ENCODE measurements at places on chromosomes 1 and 21.

DNA sequence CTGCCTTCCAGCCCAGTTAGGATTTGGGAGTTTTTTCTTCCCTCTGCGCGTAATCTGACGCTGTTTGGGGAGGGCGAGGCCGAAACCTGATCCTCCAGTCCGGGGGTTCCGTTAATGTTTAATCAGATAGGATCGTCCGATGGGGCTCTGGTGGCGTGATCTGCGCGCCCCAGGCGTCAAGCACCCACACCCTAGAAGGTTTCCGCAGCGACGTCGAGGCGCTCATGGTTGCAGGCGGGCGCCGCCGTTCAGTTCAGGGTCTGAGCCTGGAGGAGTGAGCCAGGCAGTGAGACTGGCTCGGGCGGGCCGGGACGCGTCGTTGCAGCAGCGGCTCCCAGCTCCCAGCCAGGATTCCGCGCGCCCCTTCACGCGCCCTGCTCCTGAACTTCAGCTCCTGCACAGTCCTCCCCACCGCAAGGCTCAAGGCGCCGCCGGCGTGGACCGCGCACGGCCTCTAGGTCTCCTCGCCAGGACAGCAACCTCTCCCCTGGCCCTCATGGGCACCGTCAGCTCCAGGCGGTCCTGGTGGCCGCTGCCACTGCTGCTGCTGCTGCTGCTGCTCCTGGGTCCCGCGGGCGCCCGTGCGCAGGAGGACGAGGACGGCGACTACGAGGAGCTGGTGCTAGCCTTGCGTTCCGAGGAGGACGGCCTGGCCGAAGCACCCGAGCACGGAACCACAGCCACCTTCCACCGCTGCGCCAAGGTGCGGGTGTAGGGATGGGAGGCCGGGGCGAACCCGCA, at the start of gene PCSK9:
TSS of gene PCSK9 (plus strand) at position 207 of the 741 bp plus-strand sequence. CDS start at position 497, 290 bp downstream.
- DNase-seq, result no peak

DNA sequence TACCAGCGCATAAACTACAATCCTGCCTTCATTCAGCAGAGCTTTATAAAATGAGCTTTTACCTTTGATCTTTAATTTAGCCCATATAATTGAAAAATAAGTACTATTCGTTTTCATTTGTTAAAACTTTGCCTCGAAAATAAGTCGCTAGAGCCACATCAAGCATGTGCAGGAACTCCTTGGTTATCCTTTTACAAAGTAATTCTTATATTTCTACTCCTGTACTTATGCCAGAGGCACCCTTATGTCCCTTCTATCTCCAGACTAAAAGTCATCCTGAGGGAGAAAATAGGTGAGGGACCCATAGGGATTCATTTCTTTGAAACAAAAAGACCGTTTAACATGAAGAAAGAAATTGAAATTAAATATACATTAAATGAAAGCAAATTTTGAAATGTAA, 278.2 kb upstream of the C1orf105 start:
- DNase-seq, result no peak

- no peak for DNase-seq
Measured at GRCh38 chr21:26025536-26026512, 144.7 kb downstream of the APP start.

GRCh38 chr1:11531314-11531870, 52.4 kb downstream of the DISP3 start:
- DNase-seq, result no peak

DNA sequence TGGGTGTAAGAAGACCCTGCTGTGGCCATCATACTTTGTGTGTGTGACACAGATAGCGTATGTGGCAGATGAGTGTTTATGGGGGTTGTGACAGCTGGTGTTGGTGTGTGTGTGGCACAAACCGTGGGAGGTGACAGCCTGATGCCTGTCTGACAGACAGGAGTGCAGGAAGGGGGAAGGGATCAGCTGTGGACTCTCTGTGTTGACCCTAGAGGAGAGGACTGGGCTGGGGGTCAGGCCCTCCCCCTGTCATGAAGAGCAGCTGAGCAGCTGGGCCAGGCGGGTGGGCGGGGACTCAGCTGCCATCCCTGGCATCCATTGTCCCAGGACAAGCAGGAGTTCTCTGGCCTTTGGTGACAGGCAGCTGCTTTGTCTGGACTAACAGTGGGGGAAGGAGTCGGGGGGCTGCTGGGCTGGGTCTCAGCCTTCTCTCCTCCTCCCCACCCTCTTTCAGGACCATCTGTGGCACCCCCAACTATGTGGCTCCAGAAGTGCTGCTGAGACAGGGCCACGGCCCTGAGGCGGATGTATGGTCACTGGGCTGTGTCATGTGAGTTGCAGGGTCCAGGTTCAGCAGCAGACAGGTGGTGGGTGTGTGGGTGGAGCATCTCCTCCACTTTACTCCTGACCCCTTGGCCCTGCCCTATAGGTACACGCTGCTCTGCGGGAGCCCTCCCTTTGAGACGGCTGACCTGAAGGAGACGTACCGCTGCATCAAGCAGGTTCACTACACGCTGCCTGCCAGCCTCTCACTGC, 2.3 kb downstream of the PLK3 start:
- no peak for DNase-seq
